ENCODE measurements at places on chromosomes 3 and 15. TPM values are rescaled to one million over a fixed set of nuclear protein-coding genes. Genes with fewer than 3 reads are reported as not detected.

DNA sequence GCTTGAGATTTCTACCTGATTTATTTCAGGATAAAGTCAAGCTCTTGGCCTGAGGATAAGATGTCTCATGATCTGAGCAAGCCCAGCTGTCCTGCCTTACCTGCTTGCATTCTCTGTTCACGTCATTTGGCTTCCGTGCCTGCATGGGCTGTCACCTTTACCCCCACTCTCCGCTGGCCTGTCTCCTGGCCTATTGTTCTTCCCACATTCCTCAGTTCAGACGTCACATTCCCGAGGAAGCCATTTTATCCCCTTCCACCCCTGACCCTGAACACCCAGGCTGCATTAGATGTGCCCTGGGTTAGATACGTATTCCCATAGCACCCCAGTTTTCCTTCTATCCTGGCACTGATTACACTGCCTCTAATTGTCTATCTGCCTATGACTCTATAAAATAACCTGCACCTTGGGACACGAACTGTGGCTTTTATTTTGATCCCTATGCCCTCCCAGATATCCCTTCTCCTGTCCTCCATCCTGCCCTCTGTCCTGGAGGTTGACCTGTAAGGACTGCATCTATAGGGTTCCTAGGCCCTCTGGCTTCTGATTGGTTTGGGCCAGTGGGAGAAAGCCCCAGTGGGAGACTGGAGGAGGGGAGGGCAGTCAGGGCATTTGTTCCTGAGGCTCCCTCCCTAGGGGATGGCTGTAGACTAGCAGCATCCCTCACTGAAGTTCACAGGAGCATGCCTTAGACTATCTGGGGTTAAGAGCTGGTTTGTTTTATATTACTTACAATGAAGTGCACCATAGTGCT lies 19.2 kb upstream of the UBE2Q2 start:
- no peaks in the 10 kb centered on the region for H3K36me3 ChIP-seq
- no peak overlapping the region for H3K4me3 ChIP-seq
- H3K27me3 ChIP-seq: peaks cover 27% of the 10 kb centered on the region
- DNase-seq: no peak
- H3K27ac ChIP-seq: no peak overlapping the region

The CMTM6 gene
- 43.7 TPM for total RNA-seq

- peaks cover 2% of the 10 kb centered on the region for H3K36me3 ChIP-seq
- no peaks in the 10 kb centered on the region for H3K27me3 ChIP-seq
- no peak for DNase-seq
Measured at GRCh38 chr3:188734395-188734794, 437.4 kb upstream of the TPRG1 start.

DNA sequence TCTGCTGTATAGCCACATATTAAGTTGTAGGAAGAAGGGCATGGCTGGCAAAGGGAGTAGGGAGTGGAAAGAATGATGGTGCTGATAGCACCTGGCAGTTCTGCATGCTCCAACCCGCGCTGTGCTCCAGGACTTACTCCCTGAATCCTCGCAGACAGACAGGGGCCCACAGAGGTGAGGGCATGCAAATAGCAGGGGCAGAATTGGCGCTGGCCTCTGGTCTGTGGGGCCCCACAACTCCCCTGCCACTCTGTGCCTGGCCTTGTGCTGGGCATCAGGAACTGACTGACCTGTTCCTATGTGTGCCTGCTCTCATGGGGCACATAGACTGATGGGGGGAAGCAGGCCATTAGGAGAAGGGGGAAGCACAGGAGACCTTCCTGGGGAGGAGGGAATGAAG lies 20.9 kb downstream of the HDAC11 start:
- H3K27ac ChIP-seq: no peak overlapping the region
- no peak overlapping the region for H3K4me3 ChIP-seq
- peaks cover 8% of the 10 kb centered on the region for H3K4me1 ChIP-seq
- no peaks in the 10 kb centered on the region for H3K27me3 ChIP-seq
- no peak for DNase-seq

DNA sequence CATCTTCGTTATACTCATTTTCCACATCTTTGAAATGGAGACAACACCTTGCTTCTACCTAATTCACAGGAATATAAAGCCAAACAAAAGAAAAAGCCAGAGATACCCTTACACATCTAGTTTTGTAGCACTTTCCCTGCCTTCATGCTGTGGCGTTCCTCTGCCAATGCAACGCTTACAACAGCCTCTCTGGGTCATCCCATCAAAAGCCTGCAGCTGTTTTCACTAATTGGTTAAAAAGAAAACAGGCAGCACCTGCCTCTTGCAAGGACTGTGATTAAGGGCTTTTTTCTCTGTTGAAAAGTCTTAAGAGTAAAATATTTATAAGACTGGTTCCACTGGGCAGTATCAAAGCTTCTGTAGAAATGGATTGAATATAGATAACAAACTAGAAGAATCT lies 120.3 kb downstream of the FMN1 start:
- no peak overlapping the region for H3K27ac ChIP-seq
- H3K36me3 ChIP-seq: no peaks in the 10 kb centered on the region
- no peak overlapping the region for H3K4me3 ChIP-seq
- no peaks in the 10 kb centered on the region for H3K4me1 ChIP-seq

GRCh38 chr3:195169011-195169649 lies 101.8 kb downstream of the XXYLT1 start:
- no peak for DNase-seq
- H3K36me3 ChIP-seq: no peaks in the 10 kb centered on the region
- no peaks in the 10 kb centered on the region for H3K27me3 ChIP-seq
- no peak overlapping the region for H3K27ac ChIP-seq
- no peak overlapping the region for H3K4me3 ChIP-seq

GRCh38 chr3:119662604-119663373 lies 2.4 kb upstream of the POPDC2 start:
- H3K4me1 ChIP-seq: peaks cover 13% of the 10 kb centered on the region
- no peak overlapping the region for H3K4me3 ChIP-seq
- peaks cover 11% of the 10 kb centered on the region for H3K36me3 ChIP-seq
- H3K27ac ChIP-seq: no peak overlapping the region
- DNase-seq: no peak

The COX17 gene
- 80.7 TPM for total RNA-seq

DNA sequence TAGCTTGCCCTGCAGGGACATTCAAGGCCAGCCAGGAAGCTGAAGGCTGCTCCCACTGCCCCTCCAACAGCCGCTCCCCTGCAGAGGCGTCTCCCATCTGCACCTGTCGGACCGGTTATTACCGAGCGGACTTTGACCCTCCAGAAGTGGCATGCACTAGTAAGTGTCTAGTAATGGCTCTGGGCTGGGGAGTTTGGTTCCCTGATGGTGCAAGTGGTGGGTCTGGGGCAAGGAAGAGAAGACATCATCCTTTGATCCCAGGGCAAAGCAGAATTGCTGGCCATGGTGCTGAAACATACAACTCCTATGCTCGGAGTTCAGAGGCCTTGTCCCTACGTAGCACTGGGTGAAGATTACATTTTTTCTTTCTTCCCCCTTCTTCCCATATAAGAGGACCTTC lies 311.4 kb downstream of the EPHB1 start:
- no peak for DNase-seq
- H3K36me3 ChIP-seq: no peaks in the 10 kb centered on the region
- no peak overlapping the region for H3K4me3 ChIP-seq
- H3K27ac ChIP-seq: no peak overlapping the region
- no peaks in the 10 kb centered on the region for H3K27me3 ChIP-seq
- no peaks in the 10 kb centered on the region for H3K4me1 ChIP-seq

GRCh38 chr3:177300039-177300833 lies 103.0 kb upstream of the TBL1XR1 start:
- no peaks in the 10 kb centered on the region for H3K4me1 ChIP-seq
- H3K27ac ChIP-seq: no peak overlapping the region
- no peaks in the 10 kb centered on the region for H3K36me3 ChIP-seq

DNA sequence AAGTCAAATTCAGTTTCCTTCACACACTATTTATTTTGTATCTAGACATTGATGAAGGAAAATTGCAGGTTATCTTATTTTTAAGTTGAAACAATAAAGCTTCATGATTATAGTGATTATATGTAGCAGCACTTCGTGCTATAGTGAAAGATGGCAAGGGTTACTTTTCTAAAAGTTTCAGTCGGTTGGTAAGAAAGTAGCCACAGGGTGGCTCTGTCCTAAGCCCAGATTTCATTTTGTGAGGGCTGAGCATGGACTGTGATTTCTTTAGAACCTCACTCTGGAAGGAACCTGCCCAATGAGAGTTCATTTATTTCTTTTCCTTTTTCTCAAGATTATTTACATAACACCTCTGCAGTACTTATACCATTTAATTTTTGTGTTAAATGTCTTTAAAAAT lies 66.5 kb downstream of the NME9 start:
- no peaks in the 10 kb centered on the region for H3K27me3 ChIP-seq
- H3K27ac ChIP-seq: no peak overlapping the region
- H3K36me3 ChIP-seq: peaks cover 14% of the 10 kb centered on the region

DNA sequence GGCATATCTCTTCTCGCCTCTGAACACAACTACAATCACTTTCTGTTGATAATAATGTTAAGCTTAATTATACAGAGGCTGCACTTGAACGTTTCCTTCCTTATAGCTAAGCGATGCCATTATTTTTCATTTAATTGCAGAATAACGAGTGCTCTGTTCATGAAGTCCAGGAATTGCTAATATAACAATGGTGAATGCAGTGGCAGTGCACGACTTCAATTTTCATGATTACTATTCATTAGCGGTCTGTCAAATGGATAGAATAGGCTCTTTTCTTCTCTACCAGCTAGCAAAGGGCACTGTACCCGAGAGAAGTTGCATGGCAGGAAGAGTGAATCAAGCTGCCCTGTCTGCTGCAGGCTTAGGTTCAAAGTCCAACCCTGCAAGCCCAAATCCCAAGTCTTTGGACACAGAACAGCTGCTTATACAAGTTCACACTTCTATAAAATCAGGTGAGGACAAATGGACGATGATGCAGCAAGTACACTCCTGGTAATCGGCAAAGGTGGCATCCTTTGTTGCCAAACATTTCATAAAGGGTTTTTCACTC lies 75.6 kb downstream of the PDZRN3 start:
- no peaks in the 10 kb centered on the region for H3K27me3 ChIP-seq
- H3K4me3 ChIP-seq: no peak overlapping the region
- no peaks in the 10 kb centered on the region for H3K4me1 ChIP-seq
- H3K36me3 ChIP-seq: no peaks in the 10 kb centered on the region
- no peak for DNase-seq
- no peak overlapping the region for H3K27ac ChIP-seq

The FBXO45 gene
- total RNA-seq: 20.3 TPM

GRCh38 chr3:182786564-182787196 lies 6.6 kb upstream of the ATP11B start:
- no peak overlapping the region for H3K27ac ChIP-seq
- peaks cover 27% of the 10 kb centered on the region for H3K27me3 ChIP-seq
- H3K4me1 ChIP-seq: peaks cover 9% of the 10 kb centered on the region
- no peaks in the 10 kb centered on the region for H3K36me3 ChIP-seq
- DNase-seq: no peak

GRCh38 chr15:46266661-46267060 lies 631.8 kb downstream of the SQOR start:
- no peak for DNase-seq
- H3K4me3 ChIP-seq: no peak overlapping the region
- H3K27ac ChIP-seq: no peak overlapping the region
- H3K36me3 ChIP-seq: no peaks in the 10 kb centered on the region
- no peaks in the 10 kb centered on the region for H3K4me1 ChIP-seq

DNA sequence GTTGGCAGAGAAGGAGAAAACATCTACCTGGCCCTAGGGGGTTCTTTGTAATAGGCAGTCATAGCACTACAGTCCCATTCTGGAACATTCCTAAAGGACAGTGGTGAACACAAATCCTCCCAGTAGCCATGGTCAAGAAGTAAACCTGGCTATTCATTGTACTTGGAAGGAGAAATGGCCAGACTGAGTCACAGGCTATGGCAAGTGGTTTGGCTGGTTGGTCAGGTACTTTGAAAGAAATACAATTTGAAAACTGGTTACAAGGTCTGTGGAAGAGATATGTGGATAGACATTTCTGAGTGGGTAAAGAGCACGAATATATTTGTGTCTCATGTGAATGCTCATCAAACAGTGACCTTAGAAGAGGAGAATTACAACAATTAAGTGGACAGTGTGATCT lies 33.0 kb upstream of the FAN1 start:
- H3K27ac ChIP-seq: no peak overlapping the region
- peaks cover 7% of the 10 kb centered on the region for H3K36me3 ChIP-seq
- no peak overlapping the region for H3K4me3 ChIP-seq
- H3K4me1 ChIP-seq: no peaks in the 10 kb centered on the region

- H3K4me1 ChIP-seq: no peaks in the 10 kb centered on the region
- H3K4me3 ChIP-seq: no peak overlapping the region
- no peak overlapping the region for H3K27ac ChIP-seq
- no peak for DNase-seq
- H3K36me3 ChIP-seq: no peaks in the 10 kb centered on the region
Measured at GRCh38 chr3:55501905-55502304, 14.8 kb upstream of the WNT5A start.

The TMEM212 gene
- total RNA-seq: not detected

- H3K27ac ChIP-seq: no peak overlapping the region
- no peaks in the 10 kb centered on the region for H3K27me3 ChIP-seq
- H3K4me1 ChIP-seq: no peaks in the 10 kb centered on the region
- no peak overlapping the region for H3K4me3 ChIP-seq
- no peak for DNase-seq
- H3K36me3 ChIP-seq: no peaks in the 10 kb centered on the region
Measured at GRCh38 chr3:110859336-110859735, 212.3 kb upstream of the NECTIN3 start.

DNA sequence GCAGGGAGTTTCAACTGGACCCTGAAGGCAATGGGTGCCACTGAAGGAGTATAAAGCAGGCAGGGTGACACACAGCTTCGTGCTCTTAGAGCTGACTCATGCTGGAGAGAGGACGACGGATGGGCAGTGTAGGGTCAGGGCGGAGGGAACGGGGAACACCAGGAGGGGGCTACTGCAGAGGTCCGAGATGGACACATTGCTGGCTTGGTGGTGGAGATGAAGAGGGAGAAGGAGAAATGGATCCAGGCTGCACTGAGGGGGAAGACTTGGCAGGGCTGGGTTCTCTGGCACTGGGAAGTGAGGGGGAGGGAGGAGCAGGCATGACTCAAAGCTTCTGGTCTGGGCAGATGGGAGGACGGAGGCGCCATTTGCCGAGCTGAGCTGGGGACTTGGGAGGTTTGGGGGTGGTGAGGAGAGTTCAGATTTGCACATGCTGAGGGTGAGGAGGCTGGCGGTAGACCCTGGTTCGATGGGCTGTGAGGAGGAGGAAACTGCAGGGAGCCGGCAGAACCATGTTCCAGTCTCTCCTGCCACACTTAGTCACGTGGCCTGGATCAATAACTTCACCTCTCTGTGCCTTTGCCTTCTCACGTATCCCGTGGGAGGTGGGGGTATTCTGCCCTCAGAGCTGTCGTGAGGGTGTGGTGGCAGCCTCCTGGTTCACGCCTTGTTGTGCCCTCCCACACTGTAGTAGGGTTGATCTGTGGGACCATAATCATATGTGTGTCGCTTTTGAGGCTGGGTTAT lies 4.6 kb upstream of the KCTD6 start:
- H3K27me3 ChIP-seq: peaks cover 61% of the 10 kb centered on the region
- no peak for DNase-seq
- H3K4me3 ChIP-seq: no peak overlapping the region
- H3K27ac ChIP-seq: no peak overlapping the region

The SH2D7 gene
- 0.26 TPM for total RNA-seq

GRCh38 chr15:80324545-80325080 lies 72.6 kb upstream of the CTXND1 start:
- DNase-seq: no peak
- H3K27me3 ChIP-seq: peaks cover 21% of the 10 kb centered on the region
- no peaks in the 10 kb centered on the region for H3K4me1 ChIP-seq
- H3K27ac ChIP-seq: no peak overlapping the region
- H3K36me3 ChIP-seq: no peaks in the 10 kb centered on the region

The DNAJA4 gene
- total RNA-seq: 35.8 TPM

The SPTBN5 gene
- total RNA-seq: 0.91 TPM

The GOLGA6L7 gene
- total RNA-seq: not detected

GRCh38 chr3:138253609-138254008 lies 66.5 kb downstream of the ARMC8 start:
- no peak overlapping the region for H3K27ac ChIP-seq
- H3K27me3 ChIP-seq: no peaks in the 10 kb centered on the region
- DNase-seq: no peak
- no peaks in the 10 kb centered on the region for H3K4me1 ChIP-seq
